ENCODE measurements at places on chromosomes 12 and 14.

GRCh38 chr12:77049767-77050353 is 15.5 kb downstream of the E2F7 start:
- DNase-seq: no peak

- no peak for DNase-seq
Observed at GRCh38 chr14:80762641-80763228, 178.8 kb downstream of the CEP128 start.

DNA sequence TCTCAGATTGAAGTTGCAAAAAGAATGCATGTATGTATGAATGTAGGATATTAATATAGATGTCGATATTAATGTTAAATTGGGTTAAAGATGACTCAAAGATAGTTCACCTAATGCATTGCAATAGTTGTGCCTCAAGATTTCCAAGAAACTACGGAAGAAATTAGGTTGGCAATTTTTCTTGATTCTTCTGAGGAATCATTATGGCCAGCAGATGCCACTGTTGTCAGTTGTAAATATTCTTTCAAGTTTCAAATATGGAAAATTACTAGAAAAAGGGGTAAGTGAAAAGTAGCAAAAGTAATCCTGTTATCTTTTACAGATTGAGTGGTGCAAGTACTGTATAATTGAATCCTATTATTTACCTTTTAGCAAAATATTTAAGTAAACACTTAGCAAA is 202.1 kb downstream of the ADAMTS20 start:
- DNase-seq: no peak

DNA sequence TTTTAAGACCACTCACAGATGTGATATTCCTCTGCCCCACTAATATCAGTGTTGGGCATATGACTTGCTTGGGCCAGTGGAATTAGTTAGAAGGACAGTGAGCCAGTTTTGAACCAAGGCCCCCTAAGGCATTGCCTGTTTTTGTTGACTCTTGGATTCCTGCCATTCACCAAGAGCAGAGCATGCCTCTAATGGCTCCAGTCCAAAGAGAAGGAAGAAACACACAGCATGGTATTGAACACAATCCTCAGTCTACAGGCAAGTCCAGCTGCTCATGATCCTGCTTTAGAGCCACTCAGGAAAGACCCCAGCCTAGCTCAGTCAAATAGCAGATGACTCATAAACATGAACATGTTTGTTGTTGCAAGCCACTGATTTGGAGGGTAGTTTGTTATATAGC is 1201.5 kb downstream of the BCL11B start:
- DNase-seq: no peak

GRCh38 chr12:12349711-12350665 is at the start of gene MANSC1:
MANSC1 (minus strand) TSS chr12:12350242; CDS start chr12:12343314, 6,928 bp downstream.
- DNase-seq: peak; percentile 59

DNA sequence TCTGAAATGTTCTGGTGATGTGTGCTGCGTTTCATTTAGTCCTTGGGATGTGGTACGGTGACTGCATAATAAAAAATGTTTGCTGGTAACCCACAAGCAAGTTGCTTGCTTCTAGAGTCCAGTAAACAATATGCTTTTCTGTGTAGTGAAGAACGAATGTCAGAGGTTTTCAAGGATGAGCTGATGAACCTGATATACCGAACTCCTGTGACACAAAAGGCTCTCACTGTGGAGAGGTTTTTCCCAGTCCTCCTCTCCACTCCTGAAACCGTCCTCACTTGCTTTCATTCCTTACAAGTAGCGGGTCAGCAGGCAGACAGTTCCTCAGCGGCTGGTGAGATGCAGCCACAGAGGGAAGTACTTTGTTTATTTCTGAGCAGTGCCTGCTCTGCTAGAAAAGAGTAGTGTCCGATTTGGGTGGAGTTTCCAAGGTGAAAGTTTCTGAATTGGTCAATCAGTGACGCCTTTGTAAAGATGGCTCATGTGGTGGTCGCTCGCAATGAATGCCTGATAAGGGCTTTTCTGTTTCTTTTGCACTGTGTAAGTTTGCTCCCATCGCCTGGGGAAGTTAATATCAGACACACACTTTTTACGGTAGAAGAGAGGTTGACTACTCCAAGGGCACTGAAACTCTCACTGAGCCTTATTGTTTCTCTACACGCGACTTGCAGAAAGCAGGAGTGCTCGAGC is 3.0 kb downstream of the ETV6 start:
- no peak for DNase-seq

GRCh38 chr14:24370748-24371147 is 2.8 kb downstream of the NFATC4 start:
- no peak for DNase-seq

DNA sequence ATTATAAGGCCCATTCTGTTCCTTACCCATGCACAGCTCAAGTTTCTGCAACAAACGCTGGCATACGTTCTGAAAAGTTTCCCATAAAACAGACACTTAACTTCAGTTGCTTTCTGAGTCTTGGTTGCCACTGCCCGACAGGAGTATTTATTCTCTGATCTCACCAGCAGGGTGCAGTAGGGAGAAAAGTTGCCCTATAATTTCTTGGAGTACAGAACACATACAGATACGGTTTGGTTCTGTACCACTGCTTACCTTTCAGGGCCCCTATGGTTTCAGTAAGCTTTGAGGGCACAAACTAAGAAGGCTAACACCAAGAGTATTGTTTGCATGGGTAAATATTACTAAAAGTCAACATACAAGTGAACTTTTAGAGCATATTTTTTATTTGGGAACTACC is 77.9 kb downstream of the SPATA7 start:
- DNase-seq: no peak

GRCh38 chr12:104288635-104289274 is 14.8 kb upstream of the EID3 start:
- peak; percentile 87 for DNase-seq

- DNase-seq: no peak
Observed at GRCh38 chr12:62347922-62348650, 87.9 kb downstream of the USP15 start.

- no peak for DNase-seq
Observed at GRCh38 chr12:6620885-6621274, 13.7 kb upstream of the CHD4 start.

- DNase-seq: no peak
Observed at GRCh38 chr12:10220398-10221077, 7.9 kb downstream of the GABARAPL1 start.

DNA sequence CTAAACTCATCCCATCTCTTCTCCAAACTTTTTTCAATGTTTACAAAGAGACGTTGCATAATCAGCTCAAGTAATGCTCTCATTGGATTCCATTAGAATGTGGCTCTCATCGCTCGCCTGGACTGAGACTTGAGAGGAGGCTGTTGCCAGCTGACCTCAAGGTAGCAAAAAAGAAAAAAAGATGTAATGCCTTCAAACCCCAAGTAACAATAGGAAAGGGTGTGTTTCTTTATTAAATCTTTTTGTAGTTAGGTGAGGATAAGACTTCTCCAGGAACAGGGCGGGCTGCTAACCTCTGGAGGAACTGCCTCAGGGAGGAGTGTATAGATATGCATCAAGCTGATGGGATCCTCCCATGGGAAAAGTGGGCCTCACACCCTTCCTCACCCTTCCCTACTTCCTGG is 956 bp upstream of the PTHLH start:
- no peak for DNase-seq

GRCh38 chr14:76953311-76953945 is 75.1 kb downstream of the IRF2BPL start:
- DNase-seq: peak; percentile 53

GRCh38 chr14:61671082-61671481 is 24.2 kb upstream of the HIF1A start:
- DNase-seq: no peak

GRCh38 chr12:28390761-28391385 is 200.6 kb downstream of the CCDC91 start:
- DNase-seq: no peak

- no peak for DNase-seq
Observed at GRCh38 chr14:88556581-88556980, 1.8 kb upstream of the PTPN21 start.

- no peak for DNase-seq
Observed at GRCh38 chr14:56794088-56794556, 16.2 kb downstream of the OTX2 start.

DNA sequence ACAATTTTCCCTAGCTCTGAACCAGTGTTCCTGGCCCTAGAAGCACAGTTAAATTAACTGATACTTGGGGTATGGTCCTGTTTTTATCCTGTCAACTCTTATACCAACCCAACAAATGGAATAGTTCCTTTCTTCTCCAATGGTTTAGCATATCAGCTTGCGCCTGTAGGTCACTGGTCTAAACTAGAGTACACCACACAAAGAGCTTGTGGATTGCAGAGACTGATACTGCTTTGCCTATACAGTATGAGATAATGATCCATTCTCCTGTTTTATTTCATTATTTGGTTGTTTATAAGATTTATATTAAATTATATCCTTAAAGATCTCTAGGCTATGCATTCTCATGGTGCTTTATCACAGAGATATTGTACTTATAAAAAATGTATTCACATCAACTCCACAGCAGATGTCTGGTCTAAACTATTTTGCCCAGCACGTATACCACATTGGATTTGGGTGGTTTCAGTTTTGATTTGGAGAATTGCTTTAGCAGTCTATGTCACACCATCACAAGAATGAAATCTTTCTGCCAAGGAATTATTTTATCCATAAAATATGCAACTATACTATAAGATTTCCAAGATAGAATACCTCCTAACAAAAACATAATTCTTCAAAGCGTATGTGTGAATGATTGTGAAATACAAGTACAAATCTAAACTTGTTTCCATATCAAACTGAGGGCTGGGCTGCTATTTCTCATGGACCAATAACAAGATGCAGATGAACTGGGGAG is 142.1 kb downstream of the SLC16A7 start:
- DNase-seq: no peak

- DNase-seq: no peak
Observed at GRCh38 chr14:21041676-21042433, at the start of gene RNASE7. RNASE7 (plus strand) TSS chr14:21042362; CDS start chr14:21042993, 631 bp downstream.

DNA sequence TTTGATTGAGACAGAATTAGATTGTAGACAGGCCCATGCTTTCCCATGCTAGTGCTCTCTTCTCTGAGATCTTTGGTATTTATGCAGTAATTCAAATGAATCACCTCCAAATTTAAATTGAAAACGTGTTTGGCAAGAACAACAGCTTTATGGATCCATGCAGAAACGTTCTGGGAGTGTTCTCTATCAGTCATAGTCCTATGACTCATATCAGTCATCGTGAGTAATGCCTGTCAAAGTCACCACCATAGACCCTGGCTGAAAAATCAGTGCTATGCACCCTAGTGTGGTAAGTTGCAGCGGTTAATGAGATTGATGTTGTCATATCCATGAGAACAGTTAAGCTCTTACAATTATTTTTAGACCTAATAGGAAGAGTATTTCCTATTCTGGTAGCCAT is 90.1 kb upstream of the FOXG1 start:
- DNase-seq: no peak

DNA sequence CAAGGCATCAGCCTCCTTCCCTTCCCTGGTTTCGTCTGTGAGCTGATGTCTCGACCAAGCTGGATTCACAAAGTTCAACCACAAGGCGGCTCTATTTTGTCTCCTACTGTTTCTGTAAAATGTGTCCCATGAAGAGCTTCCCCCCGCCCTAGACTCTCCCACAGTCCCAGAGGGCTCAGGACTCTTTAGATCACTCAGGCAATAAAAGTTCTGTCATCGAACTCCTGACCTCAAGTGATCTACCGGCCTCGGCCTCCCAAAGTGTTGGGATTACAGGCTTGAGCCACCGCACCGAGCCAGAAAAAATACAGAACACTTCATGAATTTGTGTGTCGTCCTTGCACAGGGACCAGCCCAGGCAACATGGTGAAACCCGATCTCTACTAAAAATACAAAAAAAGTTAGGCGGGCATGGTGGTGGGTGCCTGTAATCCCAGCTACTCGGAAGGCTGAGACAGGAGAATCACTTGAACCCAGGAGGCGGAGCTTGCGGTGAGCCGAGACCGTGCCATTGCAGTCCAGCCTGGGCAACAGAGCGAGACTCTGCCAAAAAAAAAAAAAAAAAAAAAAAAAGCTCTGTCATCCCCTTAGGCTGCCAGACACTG is 149.4 kb downstream of the BCL11B start:
- DNase-seq: no peak

DNA sequence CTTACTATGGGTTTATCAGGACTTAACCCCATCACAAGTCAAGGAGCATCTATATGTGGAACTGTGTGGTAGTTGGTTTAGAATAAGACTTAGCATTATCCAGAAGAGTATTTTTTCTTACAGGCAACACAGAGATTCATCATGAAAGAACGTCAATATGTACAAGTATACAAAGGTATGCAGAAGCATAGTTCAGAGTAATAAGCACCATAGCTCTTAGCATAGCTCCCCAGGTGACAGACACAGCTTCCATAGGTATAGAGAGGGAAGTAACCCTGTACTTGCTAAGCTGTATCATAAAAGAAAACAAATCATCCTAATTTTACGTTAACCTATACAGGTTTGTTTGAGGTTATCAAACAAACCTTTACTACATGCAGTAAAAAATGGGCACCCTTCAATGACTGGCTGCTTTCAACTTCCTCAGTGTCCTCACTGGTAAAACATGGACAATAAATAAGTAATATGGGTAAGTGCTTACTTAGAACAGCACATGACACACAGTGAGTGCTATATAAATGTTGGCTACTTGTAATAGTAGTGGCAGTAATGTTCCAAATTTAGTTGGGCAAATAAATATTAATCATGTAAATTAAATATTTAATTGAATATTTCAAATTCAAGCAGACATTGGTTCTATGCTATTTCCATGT is 50.9 kb downstream of the PTPN21 start:
- DNase-seq: no peak

- DNase-seq: no peak
Observed at GRCh38 chr12:83161456-83161855, 474.8 kb downstream of the TMTC2 start.

DNA sequence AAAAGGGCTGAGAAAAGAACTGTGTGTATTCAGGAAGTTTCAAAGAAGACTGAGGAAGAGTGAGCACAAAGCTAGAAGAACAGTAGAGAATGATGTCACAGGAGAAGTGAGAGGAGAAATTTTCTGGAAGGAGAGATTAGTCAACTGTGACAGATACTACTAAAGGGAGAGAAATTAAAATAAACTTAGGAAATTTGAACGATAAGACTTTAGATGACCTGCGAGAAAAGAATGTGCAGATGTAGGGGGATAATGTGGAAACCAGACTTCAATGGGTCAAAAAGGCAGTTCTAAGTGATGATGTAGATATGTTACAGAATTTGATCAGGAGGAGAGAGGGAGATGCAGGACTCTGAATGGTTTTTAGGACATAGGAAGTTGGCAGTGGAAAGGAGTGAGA is 287.4 kb downstream of the SYT1 start:
- no peak for DNase-seq

- DNase-seq: no peak
Observed at GRCh38 chr12:45789025-45789424, 59.5 kb downstream of the ARID2 start.

- DNase-seq: peak; percentile 72
Observed at GRCh38 chr12:53743266-53744129, 8.3 kb downstream of the CISTR start.
